ENCODE measurements at places on chromosomes 6 and 20.

- no peak for DNase-seq
Measured at GRCh38 chr20:62969939-62970306, 17.4 kb downstream of the SLC17A9 start.

DNA sequence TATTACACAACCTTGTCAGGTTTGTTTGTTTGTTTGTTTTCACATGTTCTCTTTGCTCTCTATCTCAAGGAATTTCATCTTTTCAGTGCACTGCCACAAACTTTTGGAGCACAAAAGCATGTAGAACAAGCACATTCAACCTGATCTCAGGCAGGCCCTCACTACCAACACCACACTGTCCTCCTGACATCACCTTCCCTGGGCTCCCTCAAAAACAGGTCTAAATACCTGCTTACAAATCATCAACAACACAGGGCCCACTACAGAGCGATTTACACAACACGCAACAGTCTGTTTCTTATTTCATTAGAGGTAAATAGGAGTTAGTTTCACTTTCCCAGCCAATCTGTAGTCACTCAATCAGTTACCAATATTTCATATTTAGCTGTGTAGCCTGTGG is 241.4 kb downstream of the EPHA7 start:
- DNase-seq: no peak

DNA sequence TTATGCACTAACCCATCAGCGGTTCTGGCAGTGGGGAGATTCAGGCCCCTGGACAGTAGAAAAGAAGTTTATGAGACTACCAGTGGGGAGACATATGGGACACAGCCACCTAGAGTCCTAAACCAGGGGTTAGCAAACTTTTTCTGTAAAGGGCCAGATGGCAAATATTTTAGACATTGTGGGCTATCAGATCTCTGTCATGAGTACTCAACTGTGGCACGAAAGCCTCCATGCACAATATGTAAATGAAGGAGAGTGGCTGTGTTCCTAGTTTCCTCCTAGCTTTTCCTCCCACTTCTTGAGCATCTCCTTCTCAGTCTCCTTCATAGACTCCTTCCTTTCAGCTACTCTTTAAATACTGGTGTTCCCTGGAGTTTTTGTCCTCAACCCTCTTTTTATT is 3.3 kb upstream of the HLA-DMA start:
- no peak for DNase-seq

GRCh38 chr20:61300709-61301108 is 48.6 kb downstream of the CDH4 start:
- DNase-seq: peak; percentile 51

GRCh38 chr6:89858041-89858440 is 28.4 kb downstream of the CASP8AP2 start:
- DNase-seq: no peak

GRCh38 chr6:104704191-104704590 is 155.5 kb downstream of the HACE1 start:
- DNase-seq: no peak

DNA sequence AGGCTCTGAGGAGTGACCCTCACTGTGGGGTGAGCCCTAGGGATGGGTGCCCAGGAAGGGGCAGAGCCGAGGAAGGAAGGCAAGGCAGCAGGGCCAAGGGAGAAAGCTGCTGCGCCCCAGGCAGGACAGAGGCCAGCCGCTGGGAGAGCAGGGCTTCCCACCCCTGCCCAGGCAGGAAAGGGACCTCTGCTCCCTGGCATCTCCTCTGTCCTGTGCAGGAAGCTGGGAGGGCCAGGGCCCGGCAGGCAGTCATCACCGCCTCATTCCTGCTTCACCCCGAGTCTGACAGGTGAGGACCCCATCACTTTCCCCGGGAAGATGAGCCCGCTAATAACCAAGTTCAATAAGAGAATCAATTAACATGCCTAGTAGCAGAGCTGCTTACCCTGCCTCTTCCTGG is 81.3 kb downstream of the EDN3 start:
- no peak for DNase-seq

GRCh38 chr20:39503902-39504709 is 542.0 kb downstream of the DHX35 start:
- no peak for DNase-seq

GRCh38 chr6:9527679-9528286 is 887.1 kb downstream of the TFAP2A start:
- DNase-seq: no peak

DNA sequence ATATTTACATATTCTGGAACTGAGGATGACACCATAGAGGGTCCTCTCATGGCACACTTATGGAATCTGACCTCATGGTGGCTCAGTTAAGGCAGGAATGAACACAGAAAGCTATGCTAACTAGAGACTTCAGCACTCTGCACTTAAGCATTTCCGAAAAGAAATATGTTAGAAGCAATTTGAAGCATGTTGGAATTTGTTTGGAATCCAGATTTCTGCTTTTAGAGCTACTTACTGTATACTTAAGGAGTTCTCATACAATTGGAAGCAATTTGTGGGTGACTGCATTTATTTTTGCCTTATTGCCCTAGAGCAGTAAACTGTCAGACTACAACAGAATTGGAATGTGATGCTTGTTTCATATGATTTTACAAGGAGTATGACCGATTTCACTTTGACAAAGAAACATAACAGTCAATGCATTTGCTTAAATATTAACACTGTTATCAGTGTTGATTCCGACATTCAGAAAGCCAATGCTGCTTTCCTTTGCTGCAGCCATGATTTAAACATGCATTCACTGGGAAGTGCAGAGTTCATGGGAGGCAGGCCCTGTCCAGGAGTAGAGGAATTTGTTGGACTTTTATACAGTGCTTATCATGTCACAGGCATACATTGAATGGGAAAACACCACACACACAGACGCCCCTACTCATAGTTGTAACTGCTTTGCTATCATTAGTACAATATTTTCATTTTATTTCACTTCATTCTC is 244.4 kb downstream of the SAMD5 start:
- DNase-seq: no peak

GRCh38 chr20:41446456-41446855 is 79.8 kb upstream of the EMILIN3 start:
- no peak for DNase-seq

- peak; percentile 2 for DNase-seq
Measured at GRCh38 chr6:114421199-114421598, 78.4 kb upstream of the HS3ST5 start.

DNA sequence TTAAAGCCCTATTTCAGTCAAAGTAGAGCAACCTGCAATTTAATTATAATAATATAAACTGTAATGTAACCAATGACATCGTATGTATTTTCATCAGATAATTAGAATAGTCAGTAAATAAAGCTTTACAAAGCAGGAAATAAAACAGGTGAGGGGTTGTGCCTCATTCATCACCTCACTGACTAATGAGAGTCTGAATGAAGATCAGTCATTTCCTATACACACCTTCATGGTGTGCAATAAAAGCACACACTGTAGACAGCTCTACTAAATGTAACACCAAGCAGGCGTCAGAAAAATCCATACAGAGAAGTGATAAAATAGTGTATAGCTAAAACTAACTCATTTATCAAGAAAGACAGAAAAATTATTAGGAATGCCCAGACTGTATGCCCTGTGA is 105.9 kb downstream of the MAN1A1 start:
- no peak for DNase-seq

GRCh38 chr20:40168981-40169620 is 519.9 kb downstream of the MAFB start:
- no peak for DNase-seq

DNA sequence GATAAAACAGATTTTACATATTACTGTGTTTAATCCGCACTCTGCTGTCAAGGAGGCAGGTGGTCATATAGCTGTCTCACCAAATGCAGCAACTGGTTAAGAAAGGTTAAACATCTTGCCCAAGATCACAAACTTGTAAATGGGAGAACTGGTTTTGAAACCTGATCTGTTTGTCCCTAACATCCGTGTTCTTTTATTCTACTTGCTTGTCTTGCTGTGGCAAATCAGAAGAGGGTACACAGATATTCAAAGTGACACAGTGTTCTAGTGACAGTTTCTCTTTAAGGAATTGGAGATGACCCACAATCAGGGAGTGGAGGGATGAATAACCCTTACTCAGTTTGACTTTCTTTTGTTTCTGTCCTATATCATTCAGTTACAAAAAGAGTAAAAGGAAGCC is 83.0 kb upstream of the SGK1 start:
- DNase-seq: no peak

DNA sequence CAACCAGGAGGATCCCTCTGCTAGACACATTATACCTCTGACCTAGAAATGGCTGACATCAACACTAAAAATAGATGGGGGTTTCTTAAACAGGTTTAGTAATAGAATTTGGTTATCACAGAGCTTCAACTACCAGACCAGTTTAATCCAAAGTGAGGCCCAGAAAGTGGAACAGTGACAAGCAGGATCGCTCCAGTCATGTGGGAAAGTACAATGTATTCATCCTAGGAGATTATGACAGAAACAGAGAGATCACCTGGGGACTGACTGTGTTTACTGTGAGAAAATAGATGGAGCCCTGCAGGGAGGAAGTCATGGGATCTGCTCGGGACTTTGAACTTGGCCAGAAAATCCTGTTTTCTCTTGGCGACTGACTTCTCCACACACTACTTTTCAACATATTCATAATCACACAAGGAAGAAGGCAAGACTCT is 238.7 kb upstream of the SOX4 start:
- no peak for DNase-seq

- DNase-seq: no peak
Measured at GRCh38 chr20:39756828-39757227, 794.7 kb downstream of the DHX35 start.

GRCh38 chr6:168968228-168968627 is 285.4 kb downstream of the THBS2 start:
- DNase-seq: no peak

GRCh38 chr20:19830211-19830785 is 72.2 kb downstream of the RIN2 start:
- DNase-seq: no peak

- DNase-seq: peak; percentile 60
Measured at GRCh38 chr20:382291-383115, 1.9 kb downstream of the TRIB3 start.

GRCh38 chr20:3032624-3033023 is 10.8 kb upstream of the GNRH2 start:
- DNase-seq: no peak

GRCh38 chr20:35917077-35917476 is 37.2 kb downstream of the SCAND1 start:
- no peak for DNase-seq

DNA sequence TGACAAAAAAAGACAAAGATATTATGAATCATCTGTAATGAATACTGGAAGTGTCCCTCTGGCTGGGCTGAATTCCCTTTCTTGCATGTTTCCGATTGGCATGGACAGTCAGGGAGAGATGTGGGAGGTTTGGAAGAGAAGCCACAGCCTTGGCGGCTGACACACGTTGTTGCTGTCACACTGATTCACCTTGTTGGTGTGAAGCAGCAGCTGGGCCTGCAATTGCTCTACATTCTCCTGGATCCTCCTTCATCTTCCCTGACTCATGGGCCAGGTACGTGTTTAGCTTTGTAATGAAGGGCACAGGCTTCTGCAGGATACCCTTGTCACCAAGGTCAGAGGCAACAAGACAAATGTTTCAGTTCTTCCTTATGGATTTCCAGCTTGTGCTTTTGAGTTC is 13.4 kb upstream of the SMIM8 start:
- DNase-seq: no peak

- DNase-seq: no peak
Measured at GRCh38 chr20:41782255-41782654, 164.1 kb upstream of the CHD6 start.

DNA sequence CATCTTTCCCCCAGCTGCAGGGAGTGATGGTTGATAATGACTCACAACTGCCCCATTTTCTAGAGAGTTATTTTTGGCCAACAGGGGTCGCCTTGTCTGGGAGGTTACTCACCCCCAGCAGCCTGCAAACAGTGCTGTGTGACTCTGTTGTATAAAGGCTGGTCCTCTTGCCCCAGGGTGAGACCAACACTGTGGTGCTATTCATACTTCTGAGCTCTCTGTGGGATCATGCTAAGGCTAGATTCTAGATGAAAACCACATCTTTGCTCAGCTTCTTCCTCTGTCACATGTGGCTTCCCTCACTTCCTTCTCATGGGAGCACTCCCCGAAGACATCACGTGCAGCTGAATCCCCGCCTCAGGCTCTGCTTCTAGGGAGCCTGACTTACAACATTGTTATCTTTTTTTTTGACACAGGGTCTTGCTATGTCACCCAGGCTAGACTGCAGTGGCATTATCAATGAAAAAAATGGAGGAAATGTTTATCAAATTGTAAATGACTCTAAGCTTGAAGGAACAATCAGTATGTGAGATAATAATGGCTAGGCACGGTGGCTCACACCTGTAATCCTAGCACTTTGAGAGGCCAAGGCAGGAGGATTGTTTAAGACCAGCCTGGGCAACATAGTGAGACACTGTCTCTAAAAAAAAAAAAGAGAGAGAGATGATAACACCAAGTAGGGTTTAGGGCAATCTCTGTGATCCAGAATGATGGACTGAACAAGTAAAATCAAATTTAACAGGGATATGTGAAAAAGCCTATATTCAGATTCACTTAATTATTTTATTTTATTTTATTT is 55.7 kb upstream of the SLC23A2 start:
- DNase-seq: peak; percentile 77

DNA sequence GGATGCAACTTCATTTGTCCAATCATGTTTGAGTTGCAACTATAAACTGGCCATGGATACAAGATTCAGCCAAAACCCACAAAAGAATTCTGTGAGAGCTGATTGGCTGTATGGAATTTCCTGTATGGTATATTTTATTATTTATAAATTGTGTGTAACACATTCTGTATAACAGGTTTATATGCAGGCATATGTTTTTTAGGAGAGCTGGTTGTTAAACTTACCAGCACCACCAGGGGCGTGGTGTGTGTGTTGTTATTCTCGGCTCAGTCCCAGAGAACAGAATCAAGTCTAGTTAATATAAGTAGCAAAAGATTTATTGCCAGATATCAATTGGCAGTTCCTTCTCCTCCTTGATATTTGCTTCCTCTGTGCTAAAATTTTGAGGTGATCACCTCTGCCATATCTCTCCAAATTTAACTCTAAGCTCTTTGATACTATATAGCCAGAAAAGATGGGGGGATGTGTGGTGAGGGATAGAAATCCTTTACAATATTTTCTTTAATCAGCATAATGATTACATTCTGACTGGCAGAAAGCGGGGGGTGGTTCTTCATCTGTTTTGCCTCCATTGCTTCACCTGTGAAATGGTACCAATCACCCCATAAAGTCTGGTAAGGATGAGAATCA is 22.9 kb downstream of the CNBD2 start:
- DNase-seq: no peak

DNA sequence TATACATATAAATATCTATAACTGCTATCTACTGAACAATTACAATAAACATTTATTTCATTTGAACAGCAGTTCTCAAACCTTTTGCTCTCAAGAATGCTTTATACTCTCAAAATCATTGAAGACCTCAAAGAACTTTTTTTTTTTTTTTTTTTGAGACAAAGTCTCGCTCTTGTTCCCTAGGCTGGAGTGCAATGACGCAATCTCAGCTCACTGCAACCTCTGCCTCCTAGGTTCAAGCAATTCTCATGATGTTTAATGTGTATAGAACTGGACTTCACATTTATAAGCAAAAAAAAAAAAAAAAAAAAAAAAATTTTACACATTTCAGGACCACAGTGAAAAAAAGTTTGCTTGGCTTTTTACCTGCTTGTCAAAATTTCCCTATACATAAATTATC is 11.7 kb downstream of the UBE2V1 start:
- no peak for DNase-seq
